ENCODE measurements at places on chromosomes 5 and 9.

GRCh38 chr9:111095441-111095840 is 57.2 kb upstream of the LPAR1 start:
- no peak for DNase-seq

- no peak for DNase-seq
These were observed 62.0 kb upstream of the SIMC1 start for GRCh38 chr5:176176231-176176630.

- DNase-seq, result no peak
These were observed 628.0 kb upstream of the ADAMTS16 start for GRCh38 chr5:4511996-4512656.

DNA sequence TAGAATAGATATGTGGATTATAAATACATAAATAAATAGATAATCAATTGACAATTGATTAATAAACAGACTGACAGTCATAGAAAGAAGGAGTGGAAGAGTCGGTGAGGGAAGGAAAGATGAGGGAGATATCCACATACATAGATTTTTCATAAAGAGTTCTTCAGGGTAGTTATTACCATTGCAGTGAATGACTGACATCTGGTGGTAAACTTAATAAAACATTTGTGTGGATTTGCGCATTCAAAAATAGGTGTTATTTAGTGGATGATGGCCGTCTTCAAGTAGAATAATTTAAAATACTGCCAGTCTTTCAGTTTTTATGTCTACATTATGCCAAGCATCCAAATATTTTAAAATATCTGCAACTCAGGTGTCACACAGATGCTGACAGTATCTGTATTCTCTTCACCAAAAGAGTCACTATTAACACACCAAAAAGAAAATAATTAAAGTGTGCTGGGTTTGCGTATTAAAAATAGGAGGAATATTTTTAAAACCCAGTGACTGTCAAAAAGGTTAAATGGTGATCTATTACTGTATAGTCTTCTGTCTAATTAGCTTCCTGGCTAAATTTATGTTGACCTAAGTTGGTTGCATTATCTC is 78.8 kb downstream of the GIN1 start:
- no peak for DNase-seq

GRCh38 chr5:133730346-133730745 is 118.0 kb upstream of the FSTL4 start:
- DNase-seq, result no peak

DNA sequence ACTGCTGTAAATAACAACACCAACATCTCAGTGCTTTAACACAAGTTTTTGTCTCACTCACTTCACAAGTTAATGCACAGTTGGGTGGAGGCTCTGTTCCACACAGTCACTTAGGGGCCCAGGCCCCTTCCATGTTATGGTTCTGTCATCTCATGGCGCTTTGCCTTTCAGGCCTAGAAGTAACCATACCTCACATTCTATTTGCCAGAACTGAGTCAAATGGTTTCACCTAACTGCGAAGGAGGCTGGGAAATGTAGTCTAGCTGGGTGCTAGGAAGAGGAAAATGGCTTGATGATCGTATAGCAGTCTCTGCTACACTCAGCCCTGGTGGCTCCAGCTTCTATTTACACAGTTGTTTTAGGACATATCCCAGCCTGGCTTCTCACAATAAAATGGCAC is 23.1 kb upstream of the MVB12B start:
- no peak for DNase-seq

- no peak for DNase-seq
These were observed 50.6 kb downstream of the DMRT1 start for GRCh38 chr9:892123-892522.

GRCh38 chr5:79423296-79423695 is 90.6 kb downstream of the HOMER1 start:
- no peak for DNase-seq

- no peak for DNase-seq
These were observed 5.2 kb upstream of the ITGA2 start for GRCh38 chr5:52983731-52984636.
